ENCODE measurements at places on chromosomes 6 and 20.
A peak's percentile ranks its signal among the peaks of the same experiment; 100 is the strongest.

GRCh38 chr6:6699741-6700367 is 111.3 kb downstream of the LY86 start:
- DNase-seq, result no peak

GRCh38 chr6:79189760-79190350 is 44.6 kb downstream of the HMGN3 start:
- DNase-seq, result no peak

- no peak for DNase-seq
These were observed 51.9 kb downstream of the CEBPB start for GRCh38 chr20:50242548-50242862.

GRCh38 chr20:56628015-56628872 is 862 bp upstream of the TFAP2C start:
- no peak for DNase-seq

GRCh38 chr6:153108315-153108714 is 22.8 kb downstream of the RGS17 start:
- no peak for DNase-seq

- no peak for DNase-seq
These were observed 555.8 kb upstream of the EPHA7 start for GRCh38 chr6:93975159-93975558.

- no peak for DNase-seq
These were observed 847.0 kb downstream of the PHF3 start for GRCh38 chr6:64482631-64483030.

GRCh38 chr6:165704045-165704748 is 41.2 kb upstream of the PDE10A start:
- DNase-seq, result no peak

DNA sequence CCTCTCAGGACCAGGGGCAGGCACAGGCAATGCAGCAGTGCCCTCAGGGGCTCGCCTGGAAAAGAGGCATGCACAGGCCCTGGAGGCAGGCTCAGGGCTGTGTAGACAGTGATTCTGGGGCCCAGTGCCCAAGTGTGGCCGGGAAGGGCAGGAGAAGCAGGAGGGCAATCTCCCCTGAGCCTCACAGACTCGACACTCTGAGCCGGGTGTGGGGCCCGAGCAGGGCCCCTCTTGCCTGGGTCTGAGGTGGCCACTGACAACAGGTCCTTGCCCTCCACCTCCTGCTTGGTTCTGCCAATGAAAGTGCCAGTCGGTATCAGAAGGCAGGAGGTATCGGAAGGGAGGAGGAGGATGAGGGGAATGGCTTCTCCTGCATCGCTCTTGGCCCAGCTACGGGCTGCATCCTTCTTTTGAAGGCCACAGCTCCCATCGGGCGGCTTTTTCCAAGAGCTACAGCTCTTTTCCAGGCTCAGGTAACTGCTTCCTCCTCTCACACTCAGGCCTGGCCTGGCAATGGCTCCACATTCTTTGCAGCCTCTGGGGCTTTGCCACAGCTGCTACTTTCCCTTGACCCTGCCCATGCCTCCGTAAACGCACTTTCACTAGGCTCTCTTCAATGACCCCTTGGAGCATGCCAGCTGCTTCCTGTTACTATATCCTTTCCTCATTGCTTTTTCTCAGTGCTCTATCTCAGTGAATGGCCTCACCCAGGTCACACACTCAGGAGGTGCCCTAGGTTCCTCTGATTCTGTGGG is 24.5 kb downstream of the GABRR2 start:
- DNase-seq, result no peak

DNA sequence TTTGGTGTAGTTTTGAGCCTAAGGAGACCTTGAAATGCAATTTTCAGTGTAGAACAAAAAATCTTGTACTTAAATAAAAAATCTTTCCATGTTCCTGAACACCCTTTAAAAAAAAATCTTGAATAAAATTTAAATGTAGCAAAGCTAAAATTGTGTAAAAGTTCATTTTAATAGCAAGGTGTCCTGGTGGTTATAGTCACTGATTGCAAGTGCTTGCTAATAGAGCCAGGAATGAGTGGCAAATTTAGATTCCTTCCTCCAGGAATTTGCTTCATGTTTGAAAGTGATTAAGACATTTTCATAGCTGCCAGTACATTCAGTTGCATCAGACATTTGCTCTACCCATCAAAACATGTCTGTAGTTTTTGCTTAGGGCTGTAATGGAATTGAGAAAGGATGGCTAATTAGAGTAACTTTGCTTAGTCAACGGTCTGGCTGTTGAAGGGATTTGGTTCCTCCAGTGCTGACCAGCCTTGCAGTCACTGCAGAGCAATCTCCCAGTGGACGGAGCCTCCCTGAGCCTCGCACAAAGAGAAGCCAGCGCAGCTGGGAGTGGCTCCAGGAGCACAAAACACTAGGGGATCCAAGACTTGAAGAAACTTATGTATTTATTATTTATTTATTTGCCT is 36.5 kb downstream of the AKAP12 start:
- no peak for DNase-seq

DNA sequence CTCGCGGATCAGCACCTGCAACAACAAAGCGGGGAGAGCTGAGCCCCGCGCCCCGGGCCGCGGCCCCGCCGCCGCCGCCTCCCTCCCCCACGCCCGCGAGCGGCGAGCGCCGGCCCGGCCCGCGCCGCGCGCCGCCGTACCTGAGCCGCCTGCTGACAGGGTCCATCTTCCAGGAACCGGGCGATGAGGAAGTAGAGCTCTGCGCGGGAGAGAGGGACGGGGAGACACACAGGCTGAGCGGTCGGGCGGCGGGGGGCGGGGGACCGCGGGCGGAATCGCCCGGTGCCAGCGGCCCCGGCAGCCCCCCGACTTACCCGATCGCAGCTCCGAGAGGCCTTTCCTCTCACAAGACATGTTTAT is 359 bp downstream of the PHIP start:
- peak; percentile 40 for DNase-seq

DNA sequence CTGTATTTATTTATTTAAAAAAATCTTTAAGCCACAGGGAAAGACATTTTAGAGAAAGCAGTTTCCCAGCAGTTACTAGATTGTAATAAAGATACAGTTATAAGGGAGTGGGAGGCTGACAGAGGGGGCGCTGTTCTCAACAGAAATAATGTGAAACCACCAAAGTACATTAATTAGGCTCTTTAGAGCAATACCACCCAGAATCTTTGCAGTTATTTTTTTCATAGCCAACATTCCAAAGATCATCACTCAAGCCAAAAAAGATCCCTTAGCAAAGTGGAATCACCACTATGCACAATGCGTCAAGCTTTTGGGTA is 331.3 kb upstream of the DEFB112 start:
- DNase-seq, result no peak

- no peak for DNase-seq
These were observed 66.7 kb upstream of the ESR1 start for GRCh38 chr6:151740820-151741219.

DNA sequence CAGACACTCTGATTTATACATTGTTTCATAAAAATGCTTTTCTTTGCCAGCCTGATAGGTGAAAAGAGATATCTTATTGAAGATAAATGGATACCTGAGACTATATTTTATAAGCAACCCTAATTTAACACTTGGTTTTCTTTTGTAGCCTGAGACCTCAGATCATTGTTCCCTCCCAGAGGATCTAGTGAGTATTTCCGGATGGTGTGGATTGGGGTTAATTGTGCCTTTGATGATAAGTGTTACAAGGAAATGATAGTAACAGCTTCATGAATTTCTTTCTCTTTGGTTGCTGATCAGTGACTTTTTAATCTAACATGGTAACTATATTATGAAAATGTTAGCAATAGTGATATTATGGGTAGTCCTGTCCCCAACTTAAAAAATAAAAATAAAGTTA is 30.4 kb downstream of the KDM1B start:
- no peak for DNase-seq

- no peak for DNase-seq
These were observed 10.0 kb upstream of the FAM110A start for GRCh38 chr20:823574-823902.

- DNase-seq, result no peak
These were observed 32.8 kb downstream of the APCDD1L start for GRCh38 chr20:58482416-58482815.

- DNase-seq, result no peak
These were observed 665.4 kb downstream of the EPM2A start for GRCh38 chr6:145069966-145070365.

- no peak for DNase-seq
These were observed 96.9 kb downstream of the SOX4 start for GRCh38 chr6:21690489-21690888.

- DNase-seq, result no peak
These were observed 2.9 kb downstream of the MAP7 start for GRCh38 chr6:136547336-136547735.

- no peak for DNase-seq
These were observed 32.5 kb downstream of the SPDEF start for GRCh38 chr6:34523441-34524206.

DNA sequence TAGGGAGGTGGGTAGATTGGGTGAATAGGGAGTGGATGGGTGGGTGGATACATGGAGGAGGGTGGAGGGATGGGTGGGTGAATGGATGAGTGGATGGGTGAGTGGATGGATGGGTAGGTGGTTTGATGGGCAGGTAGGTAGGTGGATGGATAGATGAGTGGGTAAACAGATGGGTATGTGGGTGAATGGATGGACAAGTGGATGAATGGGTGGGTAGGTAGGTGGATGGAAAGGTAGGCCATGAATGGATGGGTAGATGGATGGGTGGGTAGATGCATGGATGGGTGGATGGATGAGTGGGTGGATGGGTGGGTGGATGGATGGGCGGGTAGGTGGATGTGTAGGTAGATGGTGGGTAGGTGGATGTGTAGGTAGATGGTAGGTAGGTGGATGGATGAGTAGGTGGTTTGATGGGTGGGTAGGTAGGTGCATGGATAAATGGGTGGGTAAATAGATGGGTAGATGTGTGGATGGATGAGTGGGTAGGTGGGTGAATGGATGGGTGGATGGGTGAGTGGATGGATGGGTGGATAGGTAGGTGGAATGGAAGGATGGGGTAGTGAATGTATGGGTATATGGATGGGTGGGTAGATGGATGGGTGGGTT is 51.4 kb downstream of the NPEPL1 start:
- DNase-seq, result no peak

GRCh38 chr6:131281471-131282270 is 146.4 kb downstream of the AKAP7 start:
- DNase-seq, result peak; percentile 28

- peak; percentile 19 for DNase-seq
These were observed 52.8 kb upstream of the FILIP1 start for GRCh38 chr6:75546381-75546780.

GRCh38 chr6:148287623-148288333 is 54.9 kb upstream of the SASH1 start:
- no peak for DNase-seq

DNA sequence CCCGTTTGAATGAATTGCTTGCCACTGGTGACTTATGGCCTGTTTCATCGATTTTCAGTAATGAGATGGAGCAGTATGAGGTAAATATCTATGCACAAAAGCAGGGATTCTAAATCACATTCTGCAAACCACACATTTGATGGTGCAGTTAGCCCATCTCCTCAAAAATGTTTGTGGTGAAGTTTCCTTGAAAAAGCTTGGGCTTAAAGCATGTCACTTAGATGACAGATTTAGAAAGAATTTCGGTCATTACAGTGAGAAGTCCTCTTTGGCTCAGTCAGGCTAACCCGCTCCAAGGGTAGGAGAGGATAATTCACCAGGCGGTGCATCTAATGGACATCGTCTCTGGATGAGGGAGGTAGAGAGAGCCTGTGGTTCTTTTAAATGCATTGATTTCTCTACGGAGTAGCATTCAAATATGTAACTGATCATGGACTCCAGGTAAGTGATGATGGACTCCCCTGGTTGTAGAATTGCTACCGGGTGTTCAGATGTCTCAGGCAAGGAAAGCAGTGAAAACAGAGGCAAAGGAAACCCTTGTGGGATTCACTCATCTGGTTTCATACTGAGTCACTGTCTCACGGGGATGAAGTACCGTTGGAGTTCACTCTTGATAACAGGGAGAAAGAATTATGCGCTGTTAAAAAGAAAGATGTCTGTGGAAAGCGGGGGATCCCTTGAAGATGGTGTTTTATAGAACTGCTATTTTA is 65.3 kb downstream of the AIG1 start:
- peak; percentile 15 for DNase-seq

DNA sequence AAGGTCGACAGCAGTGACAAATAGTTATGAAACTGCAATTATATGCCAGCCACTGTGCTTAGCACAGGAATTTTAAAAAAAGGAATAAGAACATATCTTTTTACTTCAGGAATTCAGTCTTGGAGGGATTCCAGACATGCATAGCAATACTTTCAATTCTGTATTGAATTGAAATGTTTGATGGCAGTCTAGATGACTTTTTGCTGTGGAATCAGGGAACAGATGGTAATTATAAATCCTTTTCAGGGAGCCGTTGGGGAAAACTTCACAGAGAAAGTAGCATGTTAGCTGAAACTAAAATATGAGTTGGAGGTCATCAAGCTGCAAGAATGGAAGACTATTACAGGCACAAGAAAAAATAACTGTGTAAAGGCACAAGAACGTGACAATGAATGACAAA is 74.8 kb downstream of the IMPG1 start:
- DNase-seq, result no peak

DNA sequence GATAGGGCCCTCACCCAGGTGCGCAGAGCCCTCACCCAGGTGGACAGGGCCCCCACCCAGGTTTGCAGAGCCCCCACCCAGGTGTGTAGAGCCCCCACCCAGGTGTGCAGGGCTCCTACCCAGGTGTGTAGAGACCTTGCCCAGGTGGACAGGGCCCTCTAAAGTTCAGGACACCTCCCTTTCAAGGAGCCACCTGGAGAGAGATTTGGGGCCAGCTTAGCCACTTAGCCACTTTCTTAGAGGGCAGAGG is 280.2 kb downstream of the TAF4 start:
- DNase-seq, result no peak
